ENCODE measurements at places on chromosomes 1 and 21. TPM values are rescaled to one million over a fixed set of nuclear protein-coding genes. Genes with fewer than 3 reads are reported as not detected.

DNA sequence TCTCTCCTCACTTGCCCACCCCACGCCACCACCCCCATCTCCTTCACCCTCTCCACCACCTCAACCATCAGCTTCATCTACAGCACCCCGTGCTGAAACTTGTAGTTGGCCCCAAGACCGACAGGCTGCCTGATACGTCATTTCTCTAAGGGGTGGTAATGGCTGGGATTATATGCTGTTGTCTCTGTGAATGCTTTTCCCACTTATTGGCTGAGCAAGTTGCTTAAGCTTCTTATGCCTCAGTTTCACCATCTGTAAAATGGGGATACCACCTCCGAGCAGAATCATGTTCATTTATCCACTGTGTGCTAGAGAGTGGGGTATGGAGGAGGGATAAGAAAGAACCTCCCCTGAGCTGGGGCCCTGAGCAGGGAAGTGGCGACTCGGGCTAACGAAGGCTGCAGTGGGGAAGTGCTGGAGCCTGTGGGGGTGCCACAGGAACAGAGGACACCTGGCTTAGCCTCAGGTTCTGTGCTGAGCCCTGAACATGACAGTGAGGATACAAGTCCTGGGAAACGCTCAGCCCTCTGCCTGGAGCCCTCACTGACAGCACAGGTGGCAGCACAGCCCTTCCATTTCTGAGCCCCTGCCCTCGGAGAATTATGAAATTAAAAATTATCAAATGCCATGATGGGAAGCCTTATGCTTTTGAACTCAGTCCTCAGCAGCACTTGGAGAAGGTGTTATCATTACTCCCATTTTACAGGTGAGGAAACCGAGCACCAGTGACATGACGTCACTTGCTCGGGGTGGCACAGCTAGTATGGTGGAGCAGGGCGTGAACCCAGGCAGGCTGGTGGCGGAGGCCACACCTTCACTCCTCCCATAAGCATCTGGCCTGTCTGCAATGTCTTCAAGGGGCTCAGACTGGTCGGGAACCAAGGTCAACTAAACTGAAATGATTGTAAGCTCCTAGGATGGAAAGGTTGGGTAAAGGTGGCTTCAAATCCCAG, 2.8 kb downstream of the MATN1 start:
- H3K4me3 ChIP-seq: no peak overlapping the region
- H3K27me3 ChIP-seq: no peaks in the 10 kb centered on the region
- H3K27ac ChIP-seq: no peak overlapping the region
- DNase-seq: no peak
- H3K4me1 ChIP-seq: no peaks in the 10 kb centered on the region
- H3K36me3 ChIP-seq: no peaks in the 10 kb centered on the region

DNA sequence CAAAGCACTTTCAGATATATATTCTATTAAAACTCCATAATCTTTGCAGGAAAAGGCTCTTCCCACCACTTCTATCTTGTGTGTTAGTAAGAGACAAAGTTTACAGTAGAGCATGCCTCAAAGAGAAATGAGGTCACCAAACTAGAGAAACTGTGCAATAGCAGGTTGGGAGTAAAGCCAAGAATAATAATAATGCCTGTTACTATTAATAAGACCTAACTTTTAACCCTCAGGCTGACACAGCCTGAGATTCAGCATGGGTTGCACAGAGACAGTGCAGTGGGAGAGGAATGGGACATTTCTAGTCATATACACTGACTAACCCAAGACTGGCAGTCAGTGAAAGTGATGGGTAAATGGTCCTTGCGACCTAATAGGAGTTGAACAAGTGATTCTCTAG, 320.2 kb upstream of the NFIA start:
- no peak for DNase-seq
- no peak overlapping the region for H3K27ac ChIP-seq
- H3K4me3 ChIP-seq: no peak overlapping the region

DNA sequence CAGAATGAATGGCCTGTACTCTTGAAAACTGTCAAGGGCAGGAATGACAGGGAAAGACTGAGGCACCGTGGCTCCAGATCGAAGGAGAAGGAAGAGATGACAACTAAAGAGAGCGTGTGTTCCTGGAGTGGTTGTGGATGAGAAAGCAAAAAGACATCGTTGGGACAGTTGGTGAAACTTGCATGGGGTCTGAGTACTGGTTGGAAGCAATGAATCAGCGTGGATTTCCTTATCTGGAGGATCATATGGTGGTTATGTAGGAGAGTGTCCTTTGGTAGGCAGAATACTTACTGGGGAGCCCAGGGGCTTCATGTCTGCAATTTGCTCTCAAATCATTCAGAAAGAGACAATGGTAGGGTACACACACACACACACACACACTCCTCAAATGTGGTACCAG, 13.9 kb downstream of the LEMD1 start:
- no peak overlapping the region for H3K4me3 ChIP-seq
- no peak overlapping the region for H3K27ac ChIP-seq
- H3K27me3 ChIP-seq: no peaks in the 10 kb centered on the region
- no peak for DNase-seq

DNA sequence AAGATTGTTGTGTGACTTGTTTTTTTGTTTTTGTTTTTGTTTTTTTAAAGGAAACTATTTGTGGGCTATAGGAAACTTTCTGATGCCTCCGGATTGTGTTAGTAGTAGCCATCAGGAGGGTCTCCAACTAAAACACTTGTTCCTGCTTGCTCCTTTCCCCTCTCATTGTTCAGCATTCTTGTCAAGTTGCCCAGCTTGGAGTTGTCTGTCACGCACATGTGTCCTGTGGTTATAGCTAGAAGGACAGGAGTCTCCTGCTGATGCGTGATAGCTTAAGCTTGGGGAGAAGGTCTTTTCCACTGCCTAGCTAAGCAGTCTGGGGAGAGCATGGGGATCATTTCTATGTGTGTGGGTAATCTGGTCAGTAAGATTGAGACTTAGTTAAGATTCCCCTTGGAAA, 3.2 kb upstream of the LYPLA2 start:
- peaks cover 16% of the 10 kb centered on the region for H3K4me1 ChIP-seq
- H3K36me3 ChIP-seq: peaks cover 24% of the 10 kb centered on the region
- no peak for DNase-seq
- no peak overlapping the region for H3K4me3 ChIP-seq

DNA sequence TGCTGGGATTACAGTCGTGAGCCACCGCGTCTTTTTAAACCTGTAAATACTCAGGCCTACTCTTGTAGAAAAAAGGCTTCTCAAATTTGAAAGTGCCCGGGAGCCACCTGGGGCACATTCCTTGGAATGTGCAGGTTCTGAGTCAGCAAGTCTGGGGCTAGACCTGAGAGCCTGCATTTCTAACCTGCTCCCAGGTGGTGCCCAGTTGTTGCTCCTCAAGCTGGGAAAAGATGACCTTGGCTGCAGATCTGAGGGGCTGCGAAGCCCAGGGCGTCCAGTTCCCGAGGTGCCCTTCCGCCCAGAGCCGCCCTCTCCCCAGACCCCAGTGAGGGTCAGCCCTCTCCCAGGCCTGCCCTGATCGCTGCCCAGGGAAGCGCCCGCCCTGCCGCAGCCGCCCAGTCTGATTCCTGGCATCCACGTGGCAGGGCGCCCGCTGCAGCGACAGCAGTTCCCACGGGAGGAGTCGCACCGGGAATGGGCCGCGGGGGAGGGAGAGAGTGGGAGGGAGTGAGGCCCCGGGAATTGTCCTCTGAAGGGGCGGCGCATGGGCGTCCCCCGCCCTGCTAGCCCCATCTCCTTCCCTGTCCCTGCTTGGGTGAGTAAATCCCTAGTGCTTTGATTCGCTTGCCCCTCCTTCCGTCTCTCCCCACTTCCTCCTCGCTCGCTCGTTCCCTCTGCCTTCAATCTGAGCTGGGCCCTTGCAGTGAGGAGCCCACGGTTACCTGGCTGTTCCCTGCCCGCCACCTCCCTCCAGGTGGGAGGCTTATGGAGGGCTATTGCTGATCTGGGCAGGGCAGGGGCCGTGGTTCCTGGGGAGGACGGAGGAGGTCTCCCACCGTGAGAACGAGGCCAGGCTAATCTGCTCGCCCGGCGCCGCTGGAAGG, 18.8 kb upstream of the TENT5B start:
- peak overlapping the region; percentile 82 for H3K27ac ChIP-seq
- peak; percentile 83 for DNase-seq
- H3K4me3 ChIP-seq: peak overlapping the region; percentile 55
- no peaks in the 10 kb centered on the region for H3K27me3 ChIP-seq
- peaks cover 9% of the 10 kb centered on the region for H3K4me1 ChIP-seq

DNA sequence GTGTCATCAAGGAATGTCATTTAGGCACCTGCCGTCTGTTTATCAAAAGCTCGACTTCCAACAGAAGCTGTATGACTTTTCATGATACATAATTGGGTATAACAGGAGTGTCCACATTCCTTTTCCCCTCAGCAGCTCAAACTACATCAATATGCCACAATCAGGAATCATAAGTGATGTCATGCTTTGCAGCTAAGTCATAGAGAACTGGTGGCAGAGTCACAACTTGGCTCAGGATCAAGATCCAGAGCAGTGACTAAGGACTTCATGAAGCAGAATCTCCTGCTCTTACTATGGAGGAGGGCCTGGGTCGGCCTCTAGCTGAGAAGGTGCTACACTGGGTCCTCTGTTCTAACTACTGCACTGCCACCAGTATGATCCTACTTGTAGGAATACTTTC, 36.5 kb upstream of the AGBL4 start:
- H3K27me3 ChIP-seq: no peaks in the 10 kb centered on the region
- H3K27ac ChIP-seq: no peak overlapping the region
- no peak overlapping the region for H3K4me3 ChIP-seq
- no peaks in the 10 kb centered on the region for H3K4me1 ChIP-seq
- DNase-seq: no peak

DNA sequence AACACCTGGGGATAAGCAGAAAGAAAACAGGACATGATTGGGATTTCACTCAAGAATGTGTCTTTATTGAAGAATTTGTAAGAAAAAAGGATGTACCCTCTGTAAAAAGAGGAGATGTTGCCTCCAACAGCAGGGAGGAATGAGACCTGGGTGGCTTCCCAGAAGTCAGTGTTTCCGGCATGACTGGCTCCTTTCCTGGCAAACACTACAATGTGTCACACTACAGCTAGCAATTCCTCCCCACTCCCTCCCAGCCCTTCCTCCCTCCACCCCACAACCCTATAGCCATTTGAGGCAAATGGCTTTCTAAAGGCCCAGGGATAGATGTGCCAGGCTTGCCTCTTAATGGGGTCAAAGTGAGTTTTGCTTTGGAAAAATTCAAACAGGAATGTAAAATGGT, 11.5 kb upstream of the COL8A2 start:
- DNase-seq: no peak
- H3K27ac ChIP-seq: peak overlapping the region; percentile 44
- peaks cover 46% of the 10 kb centered on the region for H3K4me1 ChIP-seq
- H3K4me3 ChIP-seq: no peak overlapping the region
- no peaks in the 10 kb centered on the region for H3K27me3 ChIP-seq

GRCh38 chr1:214438530-214438929, 112.9 kb downstream of the PTPN14 start:
- DNase-seq: no peak
- H3K4me1 ChIP-seq: peaks cover 27% of the 10 kb centered on the region
- H3K27me3 ChIP-seq: no peaks in the 10 kb centered on the region

DNA sequence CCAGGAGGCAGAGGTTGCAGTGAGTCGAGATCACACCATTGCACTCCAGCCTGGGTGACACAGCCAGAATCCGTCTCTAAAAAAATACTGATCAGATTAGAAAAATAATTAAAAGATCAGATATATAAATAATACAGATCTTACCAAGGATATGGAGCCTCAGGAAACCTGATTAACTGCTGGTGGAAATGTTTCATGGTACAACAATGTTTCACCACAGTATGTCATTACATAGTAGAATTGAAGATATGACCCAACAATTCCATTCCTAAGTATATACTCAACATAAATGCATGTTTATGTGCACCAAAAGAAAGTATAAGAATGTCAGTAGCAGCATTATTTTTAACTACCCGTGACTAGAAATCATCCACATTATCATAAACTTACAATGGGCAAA, 41.7 kb downstream of the CD53 start:
- DNase-seq: no peak
- no peak overlapping the region for H3K4me3 ChIP-seq
- no peaks in the 10 kb centered on the region for H3K27me3 ChIP-seq
- H3K27ac ChIP-seq: no peak overlapping the region

DNA sequence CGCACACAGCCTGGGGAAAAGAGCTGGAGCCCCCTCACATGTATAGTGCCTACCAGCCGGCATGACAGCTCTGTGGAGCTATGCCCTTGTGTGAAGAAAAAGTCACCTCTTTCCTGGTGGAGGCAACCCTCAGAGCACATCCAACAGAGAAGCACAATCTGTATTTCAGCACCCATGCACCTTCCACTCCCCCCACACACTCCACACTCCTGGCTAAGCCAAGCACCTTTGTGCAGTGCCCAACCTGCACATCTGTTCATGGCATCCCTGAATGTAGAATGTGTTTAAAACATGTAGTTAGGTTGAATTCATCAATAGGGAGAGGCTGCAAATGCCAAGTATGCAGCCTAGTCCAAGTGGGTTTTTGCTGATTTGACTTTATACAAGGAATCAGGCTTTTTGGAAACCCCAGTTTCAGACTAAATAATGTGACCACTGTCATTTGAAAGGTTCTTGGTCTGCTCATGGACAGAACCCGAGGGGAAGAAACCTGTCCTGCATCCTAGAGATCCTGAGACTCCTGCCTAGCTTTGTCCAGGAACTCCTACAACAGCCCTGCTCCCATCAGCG, 197.1 kb downstream of the TOMM20 start:
- DNase-seq: no peak
- no peak overlapping the region for H3K27ac ChIP-seq
- H3K27me3 ChIP-seq: no peaks in the 10 kb centered on the region
- no peak overlapping the region for H3K4me3 ChIP-seq
- H3K36me3 ChIP-seq: no peaks in the 10 kb centered on the region
- H3K4me1 ChIP-seq: peaks cover 7% of the 10 kb centered on the region

DNA sequence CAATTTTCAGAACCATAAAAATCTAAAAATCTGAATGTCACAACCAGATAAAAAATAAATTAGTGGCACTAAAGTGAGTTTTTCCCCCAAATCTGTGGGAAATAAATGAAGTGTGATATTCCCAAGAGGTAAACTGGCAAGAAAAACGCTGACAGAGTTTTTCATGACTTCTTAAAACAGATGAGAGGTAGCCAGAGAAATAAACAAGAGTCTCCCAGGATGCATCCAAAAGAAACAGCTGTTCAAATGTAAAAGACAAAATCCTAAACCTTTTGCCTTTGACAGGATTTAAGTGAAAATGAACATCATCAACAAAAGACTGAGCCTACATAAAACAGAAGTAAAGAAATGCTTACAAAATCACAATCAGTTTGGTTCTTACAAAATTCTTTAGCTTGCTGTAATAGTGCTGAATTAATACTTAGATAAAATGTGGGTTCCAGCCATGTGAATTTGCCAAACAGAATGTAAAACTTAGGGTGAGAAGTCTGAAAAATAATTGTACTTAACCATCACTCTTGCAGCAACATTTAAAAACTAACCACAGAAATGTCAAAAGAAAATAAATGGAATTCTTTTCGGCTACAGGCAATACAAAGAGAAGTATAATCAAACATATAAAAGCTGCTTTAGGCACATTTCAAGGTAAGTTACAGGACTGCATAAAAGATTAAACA, 133.6 kb downstream of the EIF4G3 start:
- no peaks in the 10 kb centered on the region for H3K27me3 ChIP-seq
- no peak for DNase-seq
- peaks cover 14% of the 10 kb centered on the region for H3K36me3 ChIP-seq

GRCh38 chr1:155322571-155322952, 1.9 kb downstream of the RUSC1 start:
- H3K36me3 ChIP-seq: no peaks in the 10 kb centered on the region
- peak overlapping the region; percentile 95 for H3K27ac ChIP-seq
- DNase-seq: peak; percentile 83
- H3K4me3 ChIP-seq: peak overlapping the region; percentile 97
- H3K27me3 ChIP-seq: no peaks in the 10 kb centered on the region

Gene BARHL2
- not detected for total RNA-seq

Gene SERPINC1
- total RNA-seq: not detected

Gene CYP4A22
- total RNA-seq: not detected

Gene RPE65
- total RNA-seq: not detected

Gene GBP1
- 63.1 TPM for total RNA-seq

Gene ESPN
- 0.43 TPM for total RNA-seq

Gene MIA3
- total RNA-seq: 59.4 TPM

Gene AMY2A
- not detected for total RNA-seq

Measured in spleen (tissue), 13 donors.